ENCODE measurements at places on chromosomes 1 and 21.

GRCh38 chr21:45421071-45421845, 16.3 kb downstream of the COL18A1 start:
- DNase-seq = no peak

- no peak for DNase-seq
Measured at GRCh38 chr1:71857862-71858261, 424.5 kb downstream of the NEGR1 start.

GRCh38 chr1:186443638-186444037, 17.3 kb downstream of the PDC start:
- DNase-seq = no peak

DNA sequence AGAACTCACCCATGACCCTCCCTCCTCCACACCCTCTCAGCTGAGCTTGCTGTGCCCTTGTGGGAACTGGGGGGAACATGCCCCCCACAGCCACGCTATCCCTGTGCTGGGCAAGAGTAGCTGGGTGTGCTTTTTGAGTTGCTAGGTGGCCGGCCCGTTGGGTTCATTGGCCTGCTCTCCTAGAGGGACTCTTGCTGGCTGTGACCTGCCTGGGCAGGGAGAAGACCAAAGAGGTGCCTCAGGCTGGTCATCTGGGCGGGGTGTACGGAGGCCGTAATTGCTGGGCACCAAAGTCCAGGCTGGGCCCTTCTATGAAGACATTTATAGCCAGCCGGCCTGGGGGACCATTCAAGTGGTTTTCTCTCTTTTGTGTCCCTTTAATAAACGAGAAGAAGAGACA, 138.3 kb upstream of the ZBTB40 start:
- DNase-seq = no peak

DNA sequence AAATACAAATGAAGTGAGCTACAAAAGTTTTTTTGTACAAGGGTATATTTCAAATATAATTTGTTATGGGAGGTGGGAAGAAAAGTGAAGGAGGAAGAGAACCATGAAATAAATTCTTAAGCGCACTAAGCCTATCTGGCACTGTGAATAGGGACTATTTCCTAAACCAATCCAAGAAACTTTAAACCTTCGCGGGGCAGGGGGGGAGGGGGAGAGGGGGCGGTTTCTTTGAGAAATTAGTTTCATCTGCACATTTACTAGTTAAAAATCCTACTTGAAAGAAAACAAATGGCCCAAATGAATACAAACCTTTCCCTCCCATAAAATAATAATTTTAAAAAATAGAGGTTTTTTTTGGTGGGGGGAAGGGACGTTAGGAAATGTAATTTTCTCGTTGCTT, 364 bp downstream of the GOLPH3L start:
- DNase-seq = no peak

GRCh38 chr1:153353226-153353947, 4.3 kb upstream of the S100A9 start:
- DNase-seq = no peak

DNA sequence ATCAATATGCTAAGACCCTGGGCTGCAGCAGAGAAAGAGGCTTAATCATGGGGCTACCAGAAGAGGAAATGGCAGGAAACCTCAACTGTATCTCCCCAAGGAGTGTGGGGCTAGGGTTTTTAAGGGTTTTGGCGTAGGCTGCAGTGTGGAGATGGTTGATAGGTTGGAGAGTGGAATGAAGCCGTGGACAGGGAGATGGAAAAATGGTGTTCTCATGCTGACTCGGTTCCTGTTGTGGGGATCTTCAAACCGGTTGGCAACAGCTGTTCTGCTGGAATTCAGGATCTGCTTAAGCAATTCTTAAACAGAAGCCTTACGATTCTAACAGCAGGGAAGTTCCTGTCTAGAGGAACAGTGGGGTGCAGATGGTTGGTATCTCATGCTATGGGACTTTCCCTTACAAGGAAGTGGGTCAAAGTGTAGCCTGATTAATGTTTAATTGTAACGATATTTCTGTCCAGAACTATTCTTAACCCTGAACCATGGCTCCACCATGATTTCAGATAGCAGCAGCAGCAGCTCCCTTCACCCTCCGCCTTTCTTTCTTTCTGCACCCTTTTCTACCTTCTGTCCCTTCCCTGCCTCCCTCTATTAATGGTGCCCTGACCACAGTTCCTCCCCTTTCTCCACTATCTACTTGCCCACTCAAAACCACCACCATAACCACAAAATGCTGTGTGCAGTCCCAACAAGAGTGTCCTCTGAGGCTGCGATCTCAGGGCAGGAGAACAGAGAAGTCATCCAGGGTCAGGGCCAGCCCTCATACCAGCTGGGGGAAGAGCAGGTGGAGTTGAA, 30.8 kb downstream of the RSPH1 start:
- no peak for DNase-seq

GRCh38 chr1:167605576-167605975, 24.5 kb upstream of the RCSD1 start:
- DNase-seq = no peak

GRCh38 chr1:99672530-99673213, 26.8 kb downstream of the PALMD start:
- no peak for DNase-seq

DNA sequence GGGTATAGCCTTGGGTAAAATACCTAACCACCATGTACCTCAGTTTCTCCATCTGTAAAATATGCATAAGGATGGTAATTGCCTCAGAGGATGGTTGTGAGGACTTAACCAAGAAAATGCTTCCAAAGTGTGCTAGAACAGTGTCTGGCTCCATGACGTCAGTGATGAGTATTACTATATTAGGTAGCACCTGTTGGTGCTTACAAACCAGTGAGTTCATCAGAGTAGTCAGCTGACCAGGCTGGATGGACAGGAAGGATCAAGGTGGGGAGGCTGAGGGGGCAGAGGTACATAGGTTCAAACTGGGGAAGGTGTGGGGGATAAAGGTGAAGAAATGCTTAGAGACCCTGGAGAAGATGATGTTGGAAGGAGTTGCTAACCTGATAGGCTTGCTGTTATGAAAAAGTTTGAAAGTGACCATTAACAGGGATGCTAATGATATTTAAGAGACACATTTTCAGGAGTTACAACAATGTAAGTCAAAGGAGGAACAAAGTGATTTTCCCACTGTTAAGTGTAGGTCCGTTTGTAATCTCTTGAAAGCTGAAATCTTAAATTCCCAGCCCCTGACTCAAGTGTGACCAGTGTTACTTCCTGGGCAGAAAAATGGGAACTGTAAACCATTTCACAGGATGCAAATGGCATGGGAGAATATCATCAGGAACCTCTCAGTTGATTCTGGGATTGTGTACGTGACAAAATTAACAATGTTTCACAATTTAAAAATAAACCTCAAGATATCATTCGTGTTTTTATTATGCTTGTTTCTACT, 4.4 kb downstream of the NTPCR start:
- DNase-seq = no peak

GRCh38 chr1:214447557-214447871, 103.9 kb downstream of the PTPN14 start:
- DNase-seq = no peak

GRCh38 chr21:18369115-18369514, 34.5 kb downstream of the TMPRSS15 start:
- no peak for DNase-seq

DNA sequence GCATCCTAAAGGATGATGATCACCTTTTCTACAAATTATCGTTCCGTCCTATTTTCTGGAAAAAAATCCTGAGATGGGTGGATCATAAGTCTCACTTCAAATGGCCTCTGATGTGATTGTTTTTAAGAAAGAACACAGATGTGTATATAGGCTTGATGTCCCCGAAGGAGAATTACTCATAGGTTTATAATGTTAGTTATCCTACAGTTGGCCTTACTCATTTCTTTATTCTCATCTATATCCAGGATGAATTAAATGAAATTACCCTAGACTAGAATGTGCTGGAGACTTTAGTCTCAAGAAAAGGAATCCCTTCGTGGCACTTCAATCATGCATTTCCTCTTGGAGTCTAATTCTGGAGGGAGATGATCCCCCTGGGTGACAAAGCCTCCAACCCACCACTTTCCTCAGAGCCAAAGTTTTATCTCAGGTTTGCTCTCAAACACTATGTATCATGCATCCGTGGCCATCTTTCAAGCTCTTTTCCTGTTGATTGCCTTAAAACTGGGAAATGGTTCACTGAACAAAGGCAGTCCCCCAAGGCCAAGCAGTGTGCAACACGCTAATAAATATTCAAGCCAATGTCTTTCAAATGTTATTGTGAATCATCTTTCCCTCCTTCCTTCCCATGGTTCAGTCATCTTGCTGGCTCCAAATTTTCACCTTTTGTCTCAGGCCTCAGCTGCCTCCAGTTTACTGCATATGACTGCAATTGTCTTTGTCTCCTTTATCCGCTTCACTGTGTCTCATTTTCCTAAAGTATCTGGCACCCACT, 32.5 kb upstream of the SMYD2 start:
- no peak for DNase-seq

DNA sequence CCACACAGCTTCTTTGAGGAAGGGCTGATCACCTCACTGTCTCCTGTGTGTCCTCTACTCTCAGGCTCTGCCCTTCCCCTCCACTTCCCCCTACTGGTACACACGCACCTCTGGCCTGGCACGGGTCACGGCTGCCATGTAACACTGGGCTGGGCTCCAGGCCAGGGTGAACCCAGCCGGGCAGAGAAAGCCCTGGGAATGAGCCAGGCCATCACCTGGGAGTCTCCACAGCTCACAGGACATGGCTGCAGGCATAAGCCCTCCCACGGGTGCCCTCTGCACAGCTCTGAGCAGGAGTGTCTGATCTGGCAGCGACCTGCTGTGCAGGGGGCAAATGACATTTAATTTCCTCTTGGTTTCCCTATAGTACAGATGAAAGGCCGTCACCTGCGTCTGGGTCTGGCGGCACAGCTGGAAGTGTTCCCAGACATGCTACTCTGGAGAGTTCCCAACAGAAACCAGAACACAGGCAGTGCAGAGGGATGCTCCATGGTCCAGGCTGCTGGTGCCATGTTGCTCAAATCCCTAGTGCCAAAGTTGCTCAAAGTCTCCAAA, 61.2 kb downstream of the ERI3 start:
- DNase-seq = no peak

DNA sequence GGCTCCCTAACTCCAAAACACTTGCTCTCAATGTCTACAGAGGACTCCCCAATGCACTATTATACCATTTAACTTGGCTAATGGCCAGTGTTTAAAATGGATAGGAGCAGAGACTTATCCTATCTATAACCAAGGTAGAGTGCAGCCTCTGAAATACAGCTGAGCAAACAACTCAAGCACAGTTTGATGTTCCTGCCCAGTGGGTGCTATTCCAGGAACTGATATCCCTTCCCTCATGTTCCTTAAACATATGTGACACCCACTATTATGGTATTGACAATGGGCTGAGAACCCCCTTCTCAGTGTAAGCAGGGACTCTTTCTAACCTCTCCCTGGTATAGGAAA, 51.7 kb downstream of the SH3GLB1 start:
- no peak for DNase-seq

DNA sequence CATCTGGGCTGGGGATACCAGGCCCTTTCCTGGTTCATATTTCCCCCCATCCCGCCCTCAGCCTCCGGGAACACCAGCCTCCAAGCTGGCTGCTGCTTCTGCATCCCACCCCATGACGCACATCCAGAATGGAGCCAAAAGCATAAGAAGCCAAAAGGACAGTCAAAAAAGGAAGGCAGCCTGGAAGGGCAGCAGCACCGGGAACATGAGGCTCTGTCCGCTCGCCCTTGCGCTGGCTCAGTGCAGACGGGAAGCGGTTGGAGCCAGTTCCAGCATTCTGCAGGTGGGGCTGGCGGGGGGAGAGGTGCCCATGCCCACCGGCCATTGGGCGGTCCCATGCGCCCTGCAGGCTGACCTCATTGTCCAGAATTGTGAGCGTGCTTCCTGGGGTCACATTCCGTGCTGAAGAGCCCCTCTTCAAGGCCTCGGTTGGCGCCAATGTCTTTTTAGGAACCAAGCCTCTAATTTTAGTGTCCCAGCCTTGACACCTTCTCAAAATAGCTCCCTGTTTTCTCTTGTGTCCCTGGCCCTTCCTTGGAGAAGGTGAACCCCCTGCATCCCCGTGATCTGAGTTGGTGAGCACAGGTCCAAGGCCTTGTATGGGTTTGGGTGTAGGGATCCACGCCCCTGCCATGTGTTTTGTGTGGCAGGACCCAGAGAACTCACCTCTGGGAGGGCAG, 28.4 kb upstream of the NPPB start:
- DNase-seq = no peak

GRCh38 chr1:84689514-84690396, 506 bp downstream of the SSX2IP start:
- DNase-seq = no peak

- DNase-seq = no peak
Measured at GRCh38 chr1:112549590-112549989, 40.8 kb downstream of the WNT2B start.
